Stimulated activated CD4-positive, alpha-beta T cell treated with anti-CD3 and anti-CD28 coated beads, Interleukin-15, amount 100 ng/mL, for 24 hours (primary cell): ENCODE measurements at places on chromosomes 7 and 10.

- DNase-seq = peak; percentile 92
Measured at GRCh38 chr10:13348216-13349017, at the start of gene SEPHS1. SEPHS1 (minus strand) TSS chr10:13348293; CDS start chr10:13344950, 3,343 bp downstream.

GRCh38 chr10:70669732-70670317 is 2.5 kb upstream of the ADAMTS14 start:
- DNase-seq = no peak

- DNase-seq = no peak
Measured at GRCh38 chr7:142134909-142135308, 23.4 kb downstream of the MGAM2 start.

- no peak for DNase-seq
Measured at GRCh38 chr7:138885383-138886147, 87.6 kb upstream of the ATP6V0A4 start.

DNA sequence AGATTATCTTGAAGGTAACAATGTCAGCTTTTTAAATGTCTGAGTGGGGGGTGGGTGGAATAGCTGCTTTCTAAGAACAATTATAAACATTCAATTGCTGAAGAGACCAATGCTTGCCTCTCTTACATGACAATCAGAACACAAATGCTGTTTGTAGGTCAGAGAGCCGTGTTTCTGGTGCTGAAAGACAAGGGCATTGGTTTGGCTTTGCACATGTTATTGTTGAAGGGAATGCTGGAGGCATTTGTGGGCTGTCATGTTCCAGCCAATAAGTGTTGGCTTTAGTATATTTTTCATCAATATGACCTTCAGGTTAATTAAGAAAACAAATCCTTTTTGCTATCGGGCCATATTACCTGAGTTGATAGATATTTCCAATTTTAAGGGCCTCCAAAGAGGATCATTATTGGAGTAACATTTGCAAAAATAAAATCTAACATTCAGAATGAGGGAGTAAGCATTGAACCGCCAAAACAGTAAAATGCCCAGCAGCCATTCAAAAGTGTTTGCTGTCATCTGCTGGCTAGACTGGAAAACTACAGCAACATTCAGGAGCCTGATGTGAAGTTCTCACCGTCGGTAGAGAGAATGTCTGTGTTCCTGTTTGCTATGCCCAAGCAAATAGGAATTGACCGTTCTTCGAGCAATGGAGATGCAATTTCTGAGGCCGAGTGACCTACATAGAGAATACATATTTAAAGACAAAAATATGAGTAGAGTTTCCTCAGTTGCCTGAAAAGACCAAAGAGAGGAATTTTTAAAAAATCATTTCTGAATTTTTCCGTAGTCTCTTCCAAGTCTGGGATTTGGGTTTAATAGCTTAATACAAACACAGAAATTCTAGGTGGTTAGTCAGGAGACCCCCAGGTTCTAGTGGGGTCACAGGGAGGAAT is 118.9 kb downstream of the APBB1IP start:
- DNase-seq = peak; percentile 18

DNA sequence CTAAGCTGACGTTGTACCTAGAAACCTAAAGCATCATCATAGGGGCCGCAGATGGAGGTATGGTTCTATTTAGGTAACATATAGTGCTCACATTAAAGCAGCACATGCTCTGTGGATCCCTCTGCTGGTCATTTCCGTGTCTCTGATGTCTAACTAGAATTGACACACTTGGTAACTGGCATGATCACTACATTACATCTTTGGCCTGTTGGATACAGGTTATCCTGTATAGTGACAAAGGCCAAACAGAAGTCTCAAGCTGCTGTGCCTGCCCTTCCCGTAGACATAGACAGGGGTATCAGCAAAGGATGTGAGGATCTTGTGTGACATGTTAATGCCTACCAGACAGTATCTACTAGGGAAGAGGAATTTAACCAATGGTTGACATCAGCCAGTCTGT is 51.2 kb downstream of the KIF5B start:
- peak; percentile 17 for DNase-seq

- no peak for DNase-seq
Measured at GRCh38 chr7:42982604-42983115, 50.5 kb downstream of the MRPL32 start.

DNA sequence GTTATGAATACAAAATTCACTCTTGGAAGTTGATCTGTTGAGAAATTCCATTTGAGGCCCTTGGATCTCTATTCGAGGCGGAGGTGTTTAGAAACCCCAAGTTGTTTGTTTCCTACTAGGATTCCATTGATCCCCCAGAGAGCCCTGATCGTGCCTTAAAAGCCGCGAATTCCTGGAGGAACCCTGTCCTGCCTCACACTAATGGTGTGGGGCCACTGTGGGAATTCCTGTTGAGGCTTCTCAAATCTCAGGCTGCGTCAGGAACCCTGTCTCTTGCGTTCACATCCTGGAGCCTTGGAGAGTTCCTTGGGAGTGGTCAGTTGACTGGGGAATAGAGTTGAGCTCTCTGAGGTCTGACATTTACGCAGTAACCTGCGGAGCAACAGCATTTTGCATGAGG is 1.2 kb downstream of the CFAP69 start:
- no peak for DNase-seq

GRCh38 chr10:43926875-43927406 is 278.3 kb upstream of the ZNF32 start:
- DNase-seq = no peak

- no peak for DNase-seq
Measured at GRCh38 chr7:101666741-101667140, 37.6 kb upstream of the MYL10 start.

- DNase-seq = no peak
Measured at GRCh38 chr10:99647601-99648151, 11.6 kb upstream of the ENTPD7 start.

- no peak for DNase-seq
Measured at GRCh38 chr7:1027242-1028043, 16.9 kb upstream of the GPR146 start.
